ENCODE measurements at places on chromosomes 1 and 21.
A peak's percentile ranks its signal among the peaks of the same experiment; 100 is the strongest.

DNA sequence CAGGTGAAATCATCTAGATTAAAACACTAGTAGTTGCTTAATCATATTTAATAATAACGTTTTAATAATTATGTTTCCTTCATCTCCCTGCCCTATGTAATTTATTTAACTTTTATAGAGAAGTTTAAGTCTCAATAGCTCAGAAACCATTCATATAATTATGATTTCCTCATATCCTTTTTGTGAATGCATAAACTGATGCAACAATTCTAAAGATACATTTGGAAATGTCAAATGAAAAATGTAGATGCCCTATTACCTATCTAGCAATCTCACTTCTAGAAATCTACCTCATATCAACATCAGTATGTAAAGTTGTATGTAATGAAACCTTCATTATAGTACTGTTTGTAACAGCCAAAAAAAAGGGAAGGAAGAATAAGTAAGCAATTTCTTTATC lies 10.5 kb downstream of the DRAM2 start:
- no peak for DNase-seq

GRCh38 chr1:88399690-88400089 lies 284.4 kb upstream of the PKN2 start:
- no peak for DNase-seq

DNA sequence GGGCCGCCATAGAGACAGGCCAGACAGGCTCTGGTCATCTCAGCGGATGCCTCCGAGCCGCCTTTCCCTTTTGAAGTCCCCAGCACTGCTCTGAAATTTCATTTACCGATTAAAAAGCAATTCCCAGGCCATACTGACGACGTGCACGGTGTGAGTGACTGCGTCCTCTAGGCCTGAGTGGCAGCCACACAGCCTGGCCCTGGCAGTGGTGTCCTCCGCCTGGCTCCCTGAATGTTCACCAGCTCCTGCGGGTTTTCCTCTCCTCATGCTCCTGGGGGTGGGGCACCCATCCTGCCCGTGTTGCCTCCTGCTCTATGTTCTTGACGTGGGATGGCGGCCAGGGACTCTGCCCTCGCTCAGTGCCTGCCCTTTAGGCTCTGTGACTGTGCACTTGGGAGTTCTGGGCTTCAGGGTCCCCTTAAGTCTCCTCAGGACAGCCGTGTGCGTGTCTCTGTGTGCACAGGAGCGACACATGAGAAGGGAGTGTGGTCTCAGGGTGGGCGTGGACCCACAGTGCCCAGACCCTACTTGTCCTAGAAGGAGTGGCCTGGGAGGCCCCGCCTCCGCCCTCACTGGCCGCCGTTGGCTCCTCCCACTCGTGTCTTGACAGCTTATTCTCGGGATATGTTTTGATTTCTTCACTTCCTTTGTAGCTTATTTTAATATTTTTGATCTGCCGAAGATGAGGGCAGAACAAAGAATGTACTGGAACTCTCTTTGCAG lies 3.6 kb downstream of the SKI start:
- peak; percentile 93 for DNase-seq

DNA sequence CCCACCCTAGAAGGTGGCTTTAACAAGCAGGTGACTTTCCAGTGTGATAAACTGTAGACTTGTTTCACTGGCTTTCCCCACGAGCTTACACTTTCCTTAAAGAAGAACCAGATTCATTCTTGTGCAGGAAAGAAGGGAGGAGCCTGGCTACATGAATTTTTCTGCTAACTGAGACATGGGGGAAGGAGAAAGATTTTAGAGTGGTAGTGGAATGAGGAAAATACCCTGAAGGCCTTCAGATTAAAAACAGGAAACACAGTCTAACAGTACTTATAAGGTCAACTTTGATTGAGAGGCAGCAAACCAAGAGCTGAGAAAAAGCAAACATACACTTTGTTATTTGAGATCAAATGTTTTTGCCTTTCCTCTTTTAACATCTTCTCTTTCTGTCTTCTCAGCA lies 640.9 kb upstream of the PLXNA2 start:
- no peak for DNase-seq

Data from foreskin fibroblast (primary cell).